ENCODE measurements at places on chromosomes 1 and 21.

DNA sequence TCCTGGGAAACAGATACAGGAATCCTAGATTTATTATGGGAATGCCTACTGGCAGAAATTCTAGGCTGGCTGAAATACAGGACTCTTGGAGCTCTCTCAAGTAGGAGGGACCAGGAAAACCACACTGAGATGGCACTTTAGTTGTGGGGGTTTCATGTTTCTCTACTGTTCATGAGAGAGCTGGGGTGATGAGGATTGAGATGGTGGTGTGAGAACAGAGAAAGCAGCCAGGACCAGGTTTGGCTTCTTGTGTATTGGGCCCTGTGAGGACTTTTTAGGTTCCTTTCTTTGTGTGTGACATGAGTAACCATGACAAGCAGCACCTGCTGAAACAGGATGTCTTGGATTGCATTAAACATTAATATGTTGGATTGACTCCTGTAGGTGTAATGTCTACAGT is 4.9 kb downstream of the ARID1A start:
- no peak for DNase-seq

DNA sequence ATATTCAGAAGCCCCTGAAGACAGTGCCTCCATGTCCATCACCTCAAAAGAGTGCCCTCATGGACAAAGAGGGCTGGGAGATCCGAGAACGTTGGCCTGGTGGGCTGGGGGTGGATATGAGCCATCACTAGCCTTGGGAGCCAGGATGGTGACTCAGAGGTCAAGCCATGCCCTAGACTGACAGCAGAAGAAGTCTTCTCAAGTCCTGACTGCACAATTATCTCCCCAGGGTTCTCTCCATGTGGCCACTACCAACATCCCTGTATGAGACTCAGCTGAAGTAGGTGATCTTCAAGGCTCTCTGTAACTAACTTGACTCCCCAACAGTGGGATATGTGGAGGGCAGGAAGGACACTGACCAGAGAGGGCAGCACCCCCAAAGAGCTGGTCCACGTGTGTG is 7.1 kb upstream of the USF1 start:
- DNase-seq, result no peak

DNA sequence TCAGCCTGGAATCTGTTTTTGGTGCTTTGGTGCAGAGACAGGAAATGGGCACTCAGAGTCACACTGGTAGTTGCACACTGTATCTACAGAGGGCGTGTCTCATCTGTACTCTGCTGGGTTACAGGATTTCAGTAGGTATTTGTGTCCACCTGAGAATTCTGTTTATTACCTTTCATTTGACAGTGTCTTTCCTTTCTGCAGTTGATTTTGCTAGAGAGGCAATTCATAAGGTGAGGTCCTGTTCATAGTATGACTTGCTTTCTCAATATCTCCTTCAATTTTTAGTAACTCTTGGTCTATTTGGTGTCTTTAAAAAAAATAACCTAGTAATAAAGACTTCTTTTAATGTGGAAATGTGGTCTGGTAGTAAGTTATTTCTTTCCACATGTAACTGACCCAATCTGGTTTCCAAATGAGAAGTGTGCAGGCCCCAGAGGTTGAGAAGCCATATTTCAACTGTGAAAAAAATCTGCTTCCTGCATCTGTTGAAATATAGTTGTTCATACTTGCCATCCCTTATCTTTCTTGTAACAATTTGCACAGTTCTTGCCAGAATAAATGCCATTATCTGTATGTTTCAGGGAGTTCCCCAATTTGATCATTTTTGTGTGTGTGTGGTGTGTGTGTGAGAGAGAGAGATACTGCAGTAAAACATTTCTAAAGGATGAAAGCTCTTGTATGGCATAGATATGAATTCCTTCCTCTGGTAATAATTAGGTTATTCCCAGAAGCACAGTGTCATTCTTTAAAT is 78.4 kb upstream of the DNAJC6 start:
- DNase-seq, result no peak

- DNase-seq, result no peak
Measured at GRCh38 chr1:18458133-18459092, 22.3 kb upstream of the KLHDC7A start.

DNA sequence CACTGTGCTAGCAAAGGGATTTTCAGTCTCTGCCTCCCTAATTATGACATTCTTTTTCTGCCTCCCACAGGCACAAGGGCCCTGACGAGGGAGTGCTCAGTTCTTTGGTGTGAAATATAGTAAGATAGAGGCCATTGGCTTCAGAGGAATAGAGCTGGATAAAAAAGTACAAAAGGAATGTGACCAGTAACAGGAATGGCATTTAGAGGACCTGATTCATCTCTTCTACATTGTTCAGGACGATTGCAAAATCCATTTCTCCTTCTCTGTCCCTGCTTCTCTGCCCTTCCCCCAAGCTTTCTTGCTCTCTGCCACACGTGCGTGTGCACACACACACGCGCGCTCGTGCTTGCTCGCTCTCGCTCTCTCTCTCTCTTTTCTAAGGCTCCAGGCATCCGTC is 668.2 kb downstream of the KIF26B start:
- no peak for DNase-seq

- no peak for DNase-seq
Measured at GRCh38 chr1:96521994-96522760, 199.4 kb upstream of the PTBP2 start.
